CD14-positive monocyte (primary cell): ENCODE measurements at places on chromosomes 2 and 18.

GRCh38 chr2:221420245-221420644, 151.9 kb downstream of the EPHA4 start:
- no peak for DNase-seq

DNA sequence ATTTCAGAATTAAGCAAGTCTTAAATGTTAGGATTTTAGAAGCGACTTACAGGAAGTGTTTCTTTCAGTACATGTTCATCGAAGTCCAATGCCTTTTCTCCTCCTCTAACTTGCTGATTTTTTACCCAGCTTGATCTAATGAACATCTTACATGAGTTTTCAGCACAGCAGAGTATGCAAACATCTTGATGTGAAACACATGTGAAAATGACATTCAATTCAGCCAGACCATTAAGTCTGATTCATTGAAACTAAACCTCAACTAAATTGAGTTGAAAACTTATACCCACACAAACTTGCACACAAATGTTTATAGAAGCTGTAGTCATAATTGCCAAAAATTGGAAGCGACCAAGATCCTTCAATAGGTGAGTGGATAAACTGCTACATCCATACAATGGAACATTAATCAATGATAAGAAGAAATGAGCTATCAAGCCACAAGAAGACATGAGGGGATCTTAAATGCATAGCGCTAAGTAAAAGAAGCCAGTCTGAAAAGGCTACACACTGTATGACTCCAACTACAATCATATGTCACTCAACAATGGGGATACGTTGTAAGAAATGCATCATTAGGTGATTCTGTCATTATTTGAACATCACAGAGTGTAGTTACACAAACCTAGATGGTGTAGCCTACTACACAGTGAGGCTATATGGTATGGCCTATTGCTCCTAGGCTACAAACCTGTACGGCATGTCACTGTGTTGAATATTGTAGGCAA, 18.5 kb downstream of the PSTPIP2 start:
- DNase-seq = no peak

DNA sequence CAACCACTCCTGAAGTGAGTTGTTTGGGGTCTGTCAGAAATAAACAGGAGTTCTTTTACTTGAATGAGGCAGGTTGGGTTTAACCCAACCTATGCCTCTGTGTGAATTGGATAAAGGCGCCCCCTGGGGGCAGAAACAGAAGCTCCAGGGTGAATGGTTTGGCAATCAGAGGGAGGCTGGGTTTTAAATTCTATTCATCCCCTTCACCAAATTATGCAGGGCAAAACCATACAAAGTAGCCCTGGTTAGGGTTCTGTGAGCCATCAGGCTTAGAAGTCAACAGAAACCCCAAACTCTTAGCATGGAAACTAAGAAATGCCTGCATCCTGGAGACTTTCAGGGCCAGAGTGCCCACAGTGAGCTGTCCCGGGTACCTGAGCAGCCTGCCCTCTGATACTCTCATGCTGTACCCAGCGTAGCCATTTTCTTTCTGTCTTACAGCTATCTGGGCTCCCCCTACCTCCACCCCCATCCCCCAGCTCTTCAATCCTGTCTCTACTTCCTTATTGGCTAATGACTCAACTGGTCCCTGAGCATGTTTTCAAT, 241.5 kb downstream of the ICOS start:
- DNase-seq = peak; percentile 17

- DNase-seq = no peak
Measured at GRCh38 chr2:163987175-163987940, 251.6 kb upstream of the FIGN start.

DNA sequence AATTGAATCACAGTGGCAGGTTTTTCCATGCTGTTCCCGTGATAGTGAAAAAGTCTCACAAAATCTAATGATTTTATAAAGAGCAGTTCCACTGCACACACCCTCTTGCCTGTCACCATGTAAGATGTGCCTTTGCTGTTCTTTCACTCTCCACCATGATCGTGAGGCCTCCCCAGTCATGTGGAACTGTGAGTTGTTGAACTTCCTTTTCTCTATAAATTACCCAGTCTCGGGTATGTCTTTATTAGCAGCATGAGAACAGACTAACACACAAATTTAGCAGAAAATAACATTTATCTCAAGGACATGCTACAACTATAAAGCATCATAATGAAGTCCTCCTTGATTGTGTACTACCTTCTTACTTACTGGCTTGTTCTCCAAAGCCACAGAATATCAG, 1526.0 kb downstream of the LRP1B start:
- no peak for DNase-seq

GRCh38 chr18:76075777-76076176, 419.3 kb downstream of the ZNF516 start:
- no peak for DNase-seq

GRCh38 chr18:44497311-44497710, 183.4 kb upstream of the SETBP1 start:
- no peak for DNase-seq

- DNase-seq = no peak
Measured at GRCh38 chr2:238634701-238635357, 208.1 kb downstream of the ASB1 start.

DNA sequence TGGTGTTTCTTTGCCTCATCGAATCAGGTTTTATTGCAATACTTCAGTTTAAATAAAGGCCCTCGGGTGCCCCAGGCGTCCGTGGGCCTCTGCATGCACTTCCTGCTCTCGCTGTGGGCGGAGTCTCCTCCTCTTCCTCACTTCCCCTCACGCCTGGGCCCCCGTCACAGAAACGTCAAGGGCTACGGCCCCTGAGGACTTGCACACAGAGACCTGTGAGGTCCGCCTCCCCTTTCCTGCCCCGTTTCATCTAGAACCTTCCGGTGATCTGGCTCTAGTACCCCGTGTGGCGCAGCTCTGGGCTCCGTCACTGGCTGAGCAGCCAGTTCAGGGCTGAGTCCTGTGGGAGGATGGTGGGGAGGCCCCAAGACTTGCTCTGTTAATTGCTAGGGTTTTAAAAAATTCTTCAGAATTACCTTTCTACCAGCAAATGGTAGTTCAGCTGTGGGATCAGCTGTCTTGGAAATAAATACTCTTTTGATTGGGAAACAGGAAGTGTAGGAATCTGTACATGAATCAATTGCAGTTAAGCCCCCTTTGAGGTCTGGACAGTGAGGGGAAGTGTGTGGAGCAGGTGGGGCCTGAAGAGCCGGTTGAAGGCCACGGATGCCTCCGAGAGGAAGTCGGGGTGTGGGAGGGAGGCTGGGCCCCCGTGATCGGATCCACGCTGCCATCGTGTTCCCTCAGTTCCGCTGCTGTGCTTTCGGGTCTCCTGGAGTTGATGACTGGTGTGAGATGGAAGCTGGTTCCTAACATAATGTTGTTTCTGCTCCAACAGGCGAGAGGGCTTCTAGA, 10.2 kb downstream of the NFATC1 start:
- DNase-seq = peak; percentile 92

GRCh38 chr18:31819106-31819924, 58.6 kb upstream of the SLC25A52 start:
- peak; percentile 46 for DNase-seq

DNA sequence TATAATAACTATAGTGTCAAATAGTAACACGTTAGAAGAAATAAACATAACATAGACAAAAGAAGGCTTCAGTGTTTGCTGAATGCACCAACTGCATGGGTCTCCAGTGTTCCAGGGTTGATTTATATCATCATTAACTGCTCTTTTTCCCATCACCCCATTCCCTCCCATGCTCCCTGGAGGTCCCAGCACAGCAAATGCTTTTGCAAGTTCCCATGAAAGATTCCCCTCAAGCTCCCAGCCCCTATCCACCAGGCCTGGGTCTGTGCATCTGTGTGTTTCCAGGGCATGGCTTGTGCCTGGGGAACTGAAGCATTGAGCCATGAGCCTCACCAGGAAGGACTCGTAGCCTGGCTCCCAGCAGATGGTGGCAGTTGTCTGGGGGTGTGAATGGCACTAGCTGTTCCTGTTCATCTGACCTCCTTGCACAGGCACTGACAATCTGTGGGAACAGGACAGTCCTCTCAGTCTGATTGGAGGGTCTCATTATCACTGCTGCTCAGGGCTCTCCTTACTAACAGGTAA, 164.6 kb upstream of the RMP24 start:
- no peak for DNase-seq

GRCh38 chr18:63965716-63966330, 4.1 kb upstream of the SERPINB8 start:
- DNase-seq = no peak

DNA sequence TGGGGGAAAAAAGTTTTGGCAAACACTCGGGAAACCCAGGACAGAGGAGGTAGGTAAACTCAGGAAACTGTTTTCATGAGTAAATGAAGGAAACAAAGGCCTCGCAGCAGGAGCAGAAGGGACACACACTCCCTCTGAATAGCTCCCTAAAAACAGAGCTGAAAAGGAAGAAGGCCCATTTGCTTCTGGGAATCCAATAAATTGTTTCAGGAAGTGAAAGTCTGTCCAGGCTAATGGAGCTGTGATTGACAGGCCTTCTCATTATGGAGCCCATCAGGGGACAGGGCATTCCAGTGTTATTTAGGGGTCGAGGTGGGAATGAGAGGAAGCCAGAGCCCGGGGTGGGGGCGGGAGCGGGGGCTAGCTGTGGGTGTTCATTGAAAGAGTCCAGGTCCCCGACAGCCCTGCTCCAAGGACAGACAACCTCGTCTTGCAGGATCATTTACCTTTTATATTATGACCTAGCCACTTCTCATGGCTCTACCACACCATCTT, 81.2 kb downstream of the GBX2 start:
- DNase-seq = no peak

DNA sequence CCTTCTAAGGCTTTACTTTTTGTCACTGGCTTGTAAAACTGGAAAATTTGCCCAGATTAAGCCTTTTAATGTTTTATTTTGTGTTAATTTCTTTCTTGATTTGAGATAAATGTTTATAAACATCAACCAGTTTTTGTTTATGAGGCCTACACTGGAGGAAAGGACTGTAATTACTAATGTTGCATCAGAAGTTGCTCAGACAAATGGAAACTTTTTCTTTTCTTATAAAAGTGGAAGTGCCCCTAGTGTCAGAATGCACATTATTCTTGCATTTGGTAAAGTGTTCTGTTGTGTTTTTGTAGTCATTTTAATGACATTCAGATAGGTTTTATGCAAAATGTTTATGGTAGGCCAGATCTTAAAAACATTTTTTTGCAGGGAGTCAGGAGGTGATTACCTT, 25.3 kb downstream of the LCLAT1 start:
- DNase-seq = peak; percentile 10

DNA sequence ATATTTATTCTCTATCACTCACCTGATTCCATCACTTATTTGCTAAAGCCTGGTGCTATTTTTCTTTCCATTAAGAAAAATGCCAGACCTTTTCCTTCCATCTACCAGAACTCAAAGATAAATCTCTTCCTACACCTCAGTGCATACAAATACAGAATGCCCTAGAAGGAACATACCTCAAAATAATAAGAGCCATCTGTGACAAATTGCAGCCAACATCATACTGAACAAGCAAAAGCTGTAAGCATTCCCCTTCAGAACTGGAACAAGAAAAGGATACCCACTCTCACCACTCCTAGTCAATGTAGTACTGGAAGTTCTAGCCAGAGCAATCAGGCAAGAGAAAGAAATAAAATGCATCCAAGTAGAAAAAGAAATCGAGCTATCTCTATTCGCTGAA, 315.9 kb upstream of the UBE2E3 start:
- DNase-seq = no peak

DNA sequence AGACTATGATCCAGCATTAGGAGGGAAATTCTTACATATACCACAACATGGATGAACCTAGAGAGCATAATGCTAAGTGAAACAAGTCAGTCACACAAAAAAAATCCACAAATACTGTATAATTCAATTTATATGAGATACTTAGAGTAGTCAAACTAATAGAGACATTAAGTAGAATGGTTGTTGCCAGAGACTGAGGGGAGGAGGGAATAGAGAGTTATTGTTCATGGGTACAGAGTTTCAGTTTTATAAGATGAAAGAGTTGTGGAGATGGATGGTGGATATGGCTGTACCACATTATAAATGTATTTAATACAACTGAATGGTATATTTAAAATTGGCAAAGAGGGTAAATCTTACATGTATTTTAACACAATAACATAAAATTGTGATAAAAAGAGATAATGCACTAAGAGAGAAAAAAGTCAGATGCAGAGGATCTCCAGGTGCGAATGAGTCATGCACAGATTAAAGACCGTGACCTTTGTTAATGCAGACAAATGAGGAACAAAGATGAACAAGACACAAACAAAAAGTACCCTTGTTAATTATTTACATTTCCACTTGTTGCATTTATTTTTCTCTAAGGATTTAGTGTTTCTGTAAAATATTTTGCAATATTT, 541.7 kb upstream of the MEX3C start:
- DNase-seq = no peak

DNA sequence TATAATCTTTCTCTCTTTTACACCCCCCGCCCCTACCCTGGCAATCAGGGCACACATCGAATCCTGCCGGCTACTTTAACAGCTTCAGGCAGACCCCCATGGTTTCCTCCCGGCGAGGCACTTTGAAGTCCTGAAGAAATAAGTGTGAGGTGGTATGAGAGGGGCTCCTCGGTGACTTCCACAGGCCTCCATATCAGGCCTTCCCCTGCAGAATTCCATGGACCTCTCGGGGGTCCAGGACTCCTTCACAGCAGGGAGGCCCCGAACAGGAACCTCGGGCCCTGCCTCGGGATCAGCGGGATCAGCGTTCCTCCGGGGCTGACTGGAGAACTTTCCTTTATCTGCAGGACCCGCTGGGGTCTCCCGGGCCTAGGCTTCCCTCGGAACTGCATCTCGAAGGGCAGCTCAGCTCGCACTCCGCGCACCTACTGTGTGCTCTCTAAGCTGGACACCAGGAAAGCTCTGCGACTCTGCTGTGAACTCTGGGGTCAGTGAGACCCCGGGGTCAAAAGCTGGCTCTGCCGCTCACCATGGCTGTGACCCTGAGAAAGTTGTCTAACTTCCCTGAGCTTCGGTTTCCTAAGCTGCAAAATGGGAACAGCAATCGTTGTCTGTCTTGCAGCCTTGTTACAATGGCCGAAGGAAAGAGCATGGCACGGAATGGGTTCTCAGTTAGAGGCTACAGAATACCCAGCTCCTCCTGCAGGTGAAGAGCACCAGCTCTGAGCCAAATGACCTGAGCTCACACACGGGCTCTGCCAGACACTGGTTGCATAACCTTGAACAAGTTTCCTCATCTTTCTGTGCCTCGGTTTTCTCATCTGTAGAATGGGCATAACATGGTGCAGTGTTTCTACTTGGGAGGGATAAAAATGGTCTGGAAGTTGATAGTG, 97.4 kb upstream of the ID2 start:
- no peak for DNase-seq

DNA sequence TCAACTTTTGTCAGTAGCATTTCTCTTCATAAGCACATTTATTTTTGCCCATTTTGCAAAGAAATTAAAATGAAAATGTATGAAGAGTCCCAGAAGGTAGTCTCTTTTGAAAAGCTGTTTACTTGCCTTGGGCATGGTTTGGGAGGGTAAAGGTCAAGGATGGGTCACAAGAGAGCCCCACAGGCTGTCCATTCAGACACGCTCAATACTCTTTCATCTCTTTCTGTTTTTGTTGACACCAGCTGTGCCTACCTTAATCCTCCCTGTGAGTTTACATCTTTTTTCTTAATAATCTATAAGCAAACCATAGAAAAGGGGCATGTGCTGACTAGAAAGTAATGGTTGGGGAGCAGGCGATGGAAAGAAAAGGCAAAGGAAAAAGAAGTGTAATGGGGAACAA, 49.6 kb upstream of the KLF7 start:
- no peak for DNase-seq

- DNase-seq = no peak
Measured at GRCh38 chr18:46899274-46899948, 17.9 kb downstream of the PIAS2 start.

GRCh38 chr2:6958616-6959235, 41.5 kb downstream of the RNF144A start:
- DNase-seq = no peak

GRCh38 chr2:67945940-67946339, 116.9 kb downstream of the C1D start:
- DNase-seq = no peak
